ENCODE measurements at places on chromosomes 1 and 21. TPM values are rescaled to one million over a fixed set of nuclear protein-coding genes. Genes with fewer than 3 reads are reported as not detected.

DNA sequence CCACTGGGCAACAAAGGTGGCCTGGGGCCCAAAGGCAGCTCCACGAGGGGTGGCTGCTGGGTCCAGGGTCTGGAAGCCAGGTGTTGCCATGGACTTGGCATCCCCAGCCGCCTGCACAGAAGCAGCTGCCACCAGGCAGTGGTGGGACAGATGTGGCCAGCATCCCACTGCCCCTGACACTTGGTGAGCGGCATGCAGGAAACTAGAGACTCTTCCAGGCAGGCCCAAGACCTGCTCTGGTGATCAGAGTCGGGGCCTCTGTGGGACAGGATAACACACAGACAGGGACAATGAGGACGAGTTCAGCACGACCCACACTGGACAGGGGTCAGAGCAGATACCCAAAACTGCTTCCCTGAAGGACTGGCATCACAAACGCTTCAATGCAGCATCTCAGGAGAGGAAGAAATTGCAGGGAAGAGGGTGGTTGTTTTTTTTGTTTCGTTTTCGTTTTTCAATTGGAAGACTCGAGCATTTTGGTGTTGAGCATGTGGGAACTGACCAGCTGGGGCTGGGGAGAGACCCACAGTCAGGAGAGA is 34.1 kb upstream of the RNF187 start:
- DNase-seq, result no peak

- no peak for DNase-seq
These were observed 730 bp downstream of the CDC42SE1 start for GRCh38 chr1:151058692-151059091.

DNA sequence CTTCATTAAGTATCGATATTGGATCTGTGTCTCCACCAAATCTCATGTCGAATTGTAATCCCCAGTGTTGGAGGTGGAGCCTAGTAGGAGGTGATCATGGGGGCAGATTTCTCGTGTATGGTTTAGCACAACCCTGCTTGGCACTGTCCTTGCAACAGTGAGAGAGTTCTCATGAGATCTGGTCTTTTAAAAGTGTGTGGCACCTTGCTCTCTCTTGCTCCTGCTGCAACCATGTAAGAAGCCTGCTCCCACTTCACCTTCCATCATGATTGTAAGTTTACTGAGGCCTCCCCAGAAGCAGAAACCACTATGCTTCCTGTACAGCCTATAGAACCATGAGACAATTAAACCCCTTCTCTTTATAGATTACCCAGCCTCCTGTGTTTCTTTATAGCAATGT is 424.4 kb downstream of the NPHP4 start:
- no peak for DNase-seq

DNA sequence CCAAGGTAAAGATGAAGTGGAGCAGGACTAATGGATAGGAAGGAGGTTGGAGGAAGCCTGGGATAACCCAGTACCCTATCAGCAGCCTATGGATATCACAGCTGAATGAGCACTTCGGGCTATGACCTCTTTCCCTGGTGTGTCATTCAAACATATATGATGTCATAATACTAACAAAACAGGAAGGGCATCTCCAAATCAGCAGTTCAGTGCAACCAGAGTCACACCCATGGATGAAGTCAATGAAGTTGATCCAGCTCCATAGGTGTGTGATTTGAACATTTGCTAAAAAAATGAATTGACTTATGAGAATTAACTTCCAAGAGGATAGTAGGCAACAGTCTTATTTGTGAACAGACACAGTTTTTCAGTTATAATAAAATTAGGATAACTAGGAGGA is 1.7 kb upstream of the C1orf116 start:
- no peak for DNase-seq

GRCh38 chr1:90204780-90205179 is 209.9 kb downstream of the ZNF326 start:
- no peak for DNase-seq

GRCh38 chr1:57024855-57025254 is 59.0 kb upstream of the C8B start:
- DNase-seq, result no peak

DNA sequence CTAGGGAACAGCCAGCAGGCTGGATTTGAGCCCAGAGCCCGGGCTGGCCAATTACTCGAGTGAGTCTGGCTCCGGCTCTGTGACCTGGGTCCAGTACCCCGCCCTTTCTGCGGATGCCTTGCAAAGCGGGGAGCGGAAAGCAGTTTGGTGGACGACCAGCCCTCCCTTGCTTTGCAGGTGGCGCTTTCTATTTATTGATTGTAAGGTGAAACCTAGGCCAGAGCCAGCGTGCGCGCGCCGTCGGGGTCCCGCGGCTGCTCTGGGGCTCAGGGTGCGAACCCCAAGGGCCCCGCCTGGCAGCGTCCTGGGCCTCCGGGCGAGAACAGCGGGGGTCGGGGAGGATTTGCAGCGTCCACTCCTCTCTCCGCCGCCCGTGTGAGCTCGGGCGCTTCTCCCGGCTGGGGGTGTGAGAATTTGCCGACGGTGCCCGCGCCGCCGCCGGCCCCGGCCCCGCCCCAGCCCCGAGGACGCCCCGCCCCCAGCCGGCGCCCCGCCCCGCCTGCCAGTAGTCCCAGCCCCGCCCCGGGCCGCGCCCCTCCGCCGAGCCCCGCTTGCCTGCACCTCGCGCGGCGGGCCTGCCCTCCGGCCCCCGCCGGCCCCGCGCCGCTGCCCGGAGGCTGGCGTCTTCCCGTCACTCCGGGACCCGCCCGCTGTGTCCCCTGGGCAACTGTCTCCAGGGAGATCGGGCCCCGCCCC is 37.6 kb downstream of the PIK3CD start:
- DNase-seq, result peak; percentile 78

GRCh38 chr1:13487143-13487868 is 26.5 kb downstream of the LRRC38 start:
- DNase-seq, result peak; percentile 60

Gene RNF223
- total RNA-seq, result not detected

GRCh38 chr1:81559662-81560350 is 240.9 kb upstream of the ADGRL2 start:
- no peak for DNase-seq

DNA sequence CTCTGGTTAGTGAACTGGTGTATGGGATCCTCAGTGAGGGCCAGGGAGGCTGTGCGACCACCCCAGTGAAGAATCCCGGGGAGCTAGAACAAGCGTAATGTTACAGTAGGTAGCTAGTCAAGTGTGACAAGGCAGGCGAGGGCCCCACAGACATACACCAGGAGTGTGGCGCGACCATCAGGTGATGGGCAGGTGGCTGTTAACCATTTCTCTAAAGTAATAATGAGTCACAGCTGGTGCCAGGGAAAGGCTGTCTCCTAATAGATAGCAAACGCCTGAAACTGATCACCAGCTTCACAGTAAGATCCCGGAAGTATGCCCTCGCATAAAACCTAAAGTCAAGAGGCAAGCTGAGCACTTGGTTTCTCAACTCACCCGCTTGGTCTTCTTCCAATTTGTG is 40.5 kb upstream of the TARBP1 start:
- DNase-seq, result no peak

DNA sequence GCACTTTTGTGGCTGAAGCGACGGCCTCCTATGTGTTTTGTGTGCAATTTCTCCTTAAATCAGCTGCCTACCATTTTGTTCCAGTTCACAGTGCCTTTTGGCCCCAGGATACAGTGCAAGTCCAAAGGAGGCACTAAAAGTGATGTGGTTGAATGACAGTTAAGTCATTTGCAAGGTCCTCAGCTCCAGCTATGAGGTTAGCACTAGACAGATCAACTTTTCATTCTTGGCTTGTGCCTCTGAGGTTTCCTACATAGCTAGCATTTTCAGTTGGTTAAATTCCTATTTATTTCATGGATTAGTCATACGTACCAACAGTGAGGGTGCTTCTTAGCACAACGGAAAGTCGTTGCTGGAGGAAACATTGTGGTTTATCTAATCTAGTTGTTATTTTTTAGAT is 59.3 kb upstream of the NTPCR start:
- DNase-seq, result no peak

GRCh38 chr21:37432710-37433455 is 66.3 kb downstream of the DYRK1A start:
- DNase-seq, result no peak

- no peak for DNase-seq
These were observed 3.7 kb downstream of the RNF19B start for GRCh38 chr1:32960819-32961355.

GRCh38 chr1:234743791-234744611 is 134.0 kb upstream of the IRF2BP2 start:
- no peak for DNase-seq

DNA sequence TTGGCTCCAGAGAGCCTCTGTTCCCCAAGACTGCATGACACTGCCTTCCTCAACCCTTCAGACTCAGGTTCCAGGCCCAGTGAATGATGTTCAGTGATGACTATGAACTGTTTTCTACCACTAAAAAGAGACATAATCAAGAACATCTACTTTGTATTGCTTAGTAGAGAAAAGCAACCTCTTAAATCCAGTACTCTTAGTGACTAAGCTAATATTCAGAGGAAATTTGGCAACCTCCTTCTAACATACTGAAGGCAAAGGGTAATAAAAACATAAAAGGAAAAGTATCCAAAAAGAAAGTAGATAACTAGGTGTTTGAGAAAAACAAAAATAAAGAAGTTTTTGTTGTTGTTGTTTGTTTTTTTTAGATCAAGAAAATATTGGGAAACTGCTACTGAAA is 153.3 kb upstream of the RUNX1 start:
- DNase-seq, result no peak

DNA sequence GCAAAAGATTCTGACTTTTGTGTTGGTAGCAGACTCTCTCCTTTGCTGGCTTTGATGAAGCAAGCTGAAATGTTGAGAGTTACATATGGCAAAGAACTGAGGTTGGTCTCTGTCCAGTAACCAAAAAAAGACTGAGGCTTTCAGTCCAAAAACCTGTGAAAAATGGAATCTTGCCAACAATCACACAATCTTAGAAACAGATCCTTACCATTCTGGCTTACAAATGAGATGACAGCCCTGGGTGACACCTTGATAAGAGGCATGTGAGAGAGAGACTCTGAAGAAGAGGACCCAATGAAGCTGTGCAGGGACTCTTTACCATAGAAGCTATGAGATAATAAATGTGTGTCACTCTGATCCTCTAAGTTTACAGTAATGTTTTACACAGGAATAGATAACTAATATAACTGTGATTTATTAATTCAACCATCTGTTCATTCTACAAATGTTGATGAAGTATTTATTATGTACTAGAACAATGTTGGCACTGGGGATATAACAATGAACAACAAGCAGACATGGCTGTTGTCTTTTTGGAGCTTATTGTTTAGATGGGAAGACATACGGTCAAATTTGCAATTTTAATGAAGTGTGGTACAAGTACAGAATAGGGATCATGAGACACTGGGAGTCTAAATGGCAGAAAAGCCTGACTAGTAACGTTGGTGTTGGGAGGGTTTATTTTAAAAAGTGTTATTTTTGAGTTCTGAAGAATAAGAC is 251.0 kb downstream of the OLFM3 start:
- no peak for DNase-seq

All from heart right ventricle (tissue), 16 donors.